ENCODE measurements at places on chromosomes 12 and 14. TPM values are rescaled to one million over a fixed set of nuclear protein-coding genes. Genes with fewer than 3 reads are reported as not detected.

GRCh38 chr12:43736927-43737440 is 21.6 kb downstream of the PUS7L start:
- DNase-seq = no peak

DNA sequence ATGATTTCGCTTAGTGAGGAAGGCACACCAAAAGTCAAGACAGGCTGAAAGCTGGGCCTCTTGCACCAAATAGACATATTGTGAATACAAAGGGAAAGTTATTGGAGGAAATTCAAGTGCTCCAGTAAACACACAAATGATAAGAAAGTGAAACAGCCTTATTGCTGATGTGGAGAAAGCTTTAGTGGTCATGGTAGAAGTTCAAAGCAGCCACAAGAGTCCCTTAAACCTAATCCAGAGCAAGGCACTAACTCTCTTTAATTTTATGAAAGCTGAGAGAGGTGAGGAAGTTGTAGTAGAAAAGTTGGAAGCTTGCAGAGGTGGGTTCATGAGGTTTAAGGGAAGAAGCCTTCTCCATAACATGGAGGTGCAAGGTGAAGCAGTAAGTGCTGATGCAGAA is 988.3 kb downstream of the VRK1 start:
- DNase-seq = no peak

- no peak for DNase-seq
Observed at GRCh38 chr12:25322918-25323531, 72.3 kb upstream of the KRAS start.

GRCh38 chr14:64845878-64846277 is 33.8 kb downstream of the SPTB start:
- DNase-seq = no peak

Gene OR6C2
- not detected for total RNA-seq

- no peak for DNase-seq
Observed at GRCh38 chr14:21025371-21026273, 761 bp upstream of the NDRG2 start.

- peak; percentile 58 for DNase-seq
Observed at GRCh38 chr14:77303417-77304156, 17.1 kb downstream of the POMT2 start.

DNA sequence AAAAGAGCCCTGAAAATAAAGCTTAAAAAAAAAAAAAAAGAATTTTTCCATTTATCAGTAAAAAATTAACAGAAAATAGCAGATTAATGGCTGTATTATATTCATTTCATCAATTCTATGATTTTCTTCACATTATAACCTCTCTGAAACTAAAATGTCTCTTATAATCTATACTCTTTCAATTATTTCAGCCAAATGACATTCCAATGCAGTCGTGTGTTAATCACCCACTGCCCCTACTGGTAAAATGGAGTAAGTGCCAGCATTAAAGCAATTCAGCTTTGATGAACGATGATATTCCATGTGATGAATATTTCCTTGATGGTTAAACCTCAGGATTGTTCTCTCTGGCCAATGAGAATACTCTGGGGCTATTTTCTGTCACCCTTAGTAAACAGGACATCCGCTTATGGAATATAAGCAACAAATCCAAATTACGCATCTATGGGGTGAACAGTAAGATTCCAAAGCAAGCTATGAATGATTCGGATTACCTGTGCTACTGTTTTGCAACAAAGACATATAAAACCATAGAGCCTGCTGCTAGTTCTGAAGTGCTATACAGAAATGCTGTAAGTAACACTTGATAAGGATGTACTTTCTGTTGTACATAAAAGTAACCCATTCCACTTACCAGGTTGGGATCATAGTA is 20.3 kb upstream of the SYCP3 start:
- peak; percentile 55 for DNase-seq

GRCh38 chr14:75615200-75615599 is 36.8 kb downstream of the FLVCR2 start:
- DNase-seq = no peak

GRCh38 chr12:115871714-115872113 is 405.8 kb downstream of the MED13L start:
- peak; percentile 80 for DNase-seq

GRCh38 chr12:39780913-39781446 is 161.4 kb upstream of the ABCD2 start:
- DNase-seq = no peak

All from HT-29 (cell line).